ENCODE measurements at places on chromosomes 13 and 19. TPM values are rescaled to one million over a fixed set of nuclear protein-coding genes. Genes with fewer than 3 reads are reported as not detected.

- DNase-seq, result no peak
Measured at GRCh38 chr13:100106005-100106404, 17.1 kb downstream of the PCCA start.

- no peak for DNase-seq
Measured at GRCh38 chr13:80116107-80116506, 224.8 kb downstream of the SPRY2 start.

- peak; percentile 28 for DNase-seq
Measured at GRCh38 chr19:52453324-52454094, at the start of gene ZNF578. ZNF578 (plus strand) TSS chr19:52453553; CDS start chr19:52501846, 48,293 bp downstream.

Gene FOSB
- total RNA-seq, result 16.8 TPM

Gene CPB2
- not detected for total RNA-seq

Gene ANO8
- total RNA-seq, result 2.1 TPM

Gene ITPKC
- 13.0 TPM for total RNA-seq
